ENCODE measurements at places on chromosomes 3 and 15.

- no peak for DNase-seq
These were observed 39.9 kb downstream of the PLCH1 start for GRCh38 chr3:155704771-155705559.

DNA sequence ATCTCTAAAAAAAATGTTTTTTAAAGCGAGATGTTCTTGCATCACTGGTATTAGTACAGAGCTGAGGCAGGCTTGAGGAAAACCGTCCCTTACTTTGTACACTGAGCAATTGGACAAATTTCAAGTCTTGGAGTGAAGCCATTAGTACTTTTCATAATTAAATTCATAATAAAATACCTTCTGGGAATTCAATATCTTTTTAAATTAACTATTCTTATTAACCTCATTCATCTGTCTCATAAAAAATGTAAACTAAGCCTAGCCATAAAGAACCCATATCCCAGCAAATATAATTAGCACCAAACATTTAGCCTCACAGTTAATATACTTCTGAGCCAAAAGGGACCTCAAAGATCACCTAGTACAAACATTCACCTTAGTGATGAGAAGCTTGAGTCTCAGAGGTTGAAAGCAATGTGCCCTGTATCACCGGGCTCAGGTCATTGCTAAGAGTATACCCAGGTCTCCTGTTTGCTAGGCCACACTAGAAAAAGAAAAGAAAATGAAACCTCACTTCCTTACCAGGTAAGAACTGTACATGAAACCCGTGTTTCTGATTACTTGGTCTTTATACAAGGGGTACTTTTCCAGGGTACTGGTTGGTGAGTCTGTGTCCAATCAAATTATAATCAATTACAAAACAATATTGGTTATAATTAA, 192.5 kb downstream of the ADAMTS9 start:
- no peak for DNase-seq

GRCh38 chr15:75195766-75196241, 5.9 kb upstream of the C15orf39 start:
- no peak for DNase-seq

- DNase-seq: no peak
These were observed 500.1 kb downstream of the NLGN1 start for GRCh38 chr3:173897631-173898030.

GRCh38 chr3:66452303-66453011, 48.4 kb downstream of the LRIG1 start:
- DNase-seq: no peak

GRCh38 chr3:16290007-16290826, 25.2 kb downstream of the OXNAD1 start:
- DNase-seq: peak; percentile 44

DNA sequence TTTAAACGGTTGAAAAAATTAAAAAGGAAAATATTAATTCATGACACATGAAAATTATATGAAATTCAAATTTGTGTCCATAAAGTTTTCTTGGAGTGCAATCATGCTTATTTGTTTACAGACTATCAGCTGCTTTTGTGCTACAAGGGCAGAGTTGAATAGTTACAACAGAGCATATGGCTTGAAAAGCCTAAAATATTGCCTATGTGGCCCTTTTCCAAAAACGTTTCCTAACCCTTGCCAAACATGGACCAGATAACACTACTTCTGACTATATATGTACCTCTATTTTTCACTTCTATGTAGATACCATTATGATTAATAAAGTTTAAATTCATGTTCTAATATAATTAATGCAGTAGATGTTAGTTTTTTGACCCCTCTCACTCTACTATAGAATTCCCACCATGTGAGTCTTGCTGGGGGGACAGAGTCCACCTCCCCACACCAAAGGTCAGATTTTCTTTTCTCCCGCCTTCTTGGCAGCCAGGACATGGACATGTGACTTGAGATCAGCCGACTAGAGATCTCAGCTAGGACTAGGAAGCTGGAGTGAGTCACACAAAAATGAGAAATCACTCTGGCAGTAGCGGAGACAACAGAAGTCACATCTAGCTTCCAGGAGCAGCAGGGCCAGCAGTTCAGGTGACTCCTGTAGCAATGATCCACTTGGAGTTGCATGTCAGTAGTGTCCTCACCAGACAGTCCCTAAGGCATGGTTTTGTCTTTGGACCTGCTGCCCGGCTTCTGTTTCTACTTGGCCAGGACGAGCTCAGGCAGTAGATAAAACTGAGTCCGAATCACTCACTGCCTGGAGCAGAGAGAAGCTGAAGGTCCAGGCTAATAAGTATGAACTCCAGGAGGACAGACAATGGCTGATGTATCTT, 22.4 kb downstream of the CIAO2A start:
- DNase-seq: no peak

DNA sequence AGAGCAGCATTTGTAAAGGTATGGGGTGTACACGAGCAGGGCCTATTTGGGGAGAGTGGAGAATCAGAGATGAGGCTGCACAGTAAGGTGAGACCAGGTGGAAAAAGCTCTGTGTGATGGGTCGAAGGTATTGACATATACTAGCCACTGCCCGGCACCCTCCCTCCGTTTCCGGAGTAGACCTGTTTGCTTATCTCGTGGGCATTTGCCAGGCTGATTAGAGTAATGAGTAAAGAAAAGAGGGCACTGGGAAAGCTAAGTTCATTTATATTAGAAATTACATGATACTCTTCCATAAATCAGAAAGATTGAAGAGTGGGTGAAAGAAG, 46.2 kb upstream of the ATG7 start:
- no peak for DNase-seq

- no peak for DNase-seq
These were observed 5.4 kb upstream of the ABHD17C start for GRCh38 chr15:80689716-80690115.

DNA sequence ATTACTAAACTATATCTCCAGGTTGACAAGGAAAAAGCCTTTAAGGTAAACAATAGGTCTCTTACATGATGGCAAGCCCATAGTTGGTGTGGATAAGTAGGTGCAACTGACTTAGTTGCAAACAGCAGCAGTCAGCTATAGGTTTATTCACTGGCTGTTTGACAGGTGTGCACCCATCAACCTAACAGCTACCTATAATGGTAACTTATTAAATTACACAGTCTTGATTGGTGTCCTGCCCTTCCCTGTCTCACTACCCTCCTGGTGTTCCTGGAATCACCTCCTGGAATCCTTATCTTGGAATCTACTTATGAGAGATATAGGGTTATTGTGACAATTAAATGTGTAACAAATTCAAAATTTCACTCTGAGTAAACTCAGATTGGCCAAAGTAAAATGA, 467.8 kb upstream of the UBE2E2 start:
- no peak for DNase-seq

GRCh38 chr3:32335365-32336112, 56.1 kb upstream of the CMTM7 start:
- DNase-seq: no peak

DNA sequence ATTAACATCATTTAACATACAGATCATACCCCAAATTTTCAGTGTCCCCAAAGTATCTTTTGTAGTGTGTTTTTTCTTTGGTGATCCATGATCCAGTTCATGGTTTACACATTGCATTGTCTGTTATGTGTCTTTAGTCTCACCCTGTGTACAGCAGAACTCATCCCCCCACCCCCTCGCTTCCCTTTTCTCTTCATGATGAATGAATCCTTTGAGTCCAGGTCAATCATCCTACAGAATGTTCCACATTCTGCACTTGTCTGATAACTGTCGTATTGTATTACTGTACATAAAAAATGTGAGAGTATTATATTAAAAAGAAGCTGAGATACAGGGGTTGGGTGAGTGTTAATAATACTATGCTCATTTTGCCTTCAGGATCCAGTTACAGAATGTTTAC, 14.6 kb upstream of the NIT2 start:
- DNase-seq: no peak

- DNase-seq: no peak
These were observed 114.3 kb downstream of the NSUN3 start for GRCh38 chr3:94176988-94177745.

DNA sequence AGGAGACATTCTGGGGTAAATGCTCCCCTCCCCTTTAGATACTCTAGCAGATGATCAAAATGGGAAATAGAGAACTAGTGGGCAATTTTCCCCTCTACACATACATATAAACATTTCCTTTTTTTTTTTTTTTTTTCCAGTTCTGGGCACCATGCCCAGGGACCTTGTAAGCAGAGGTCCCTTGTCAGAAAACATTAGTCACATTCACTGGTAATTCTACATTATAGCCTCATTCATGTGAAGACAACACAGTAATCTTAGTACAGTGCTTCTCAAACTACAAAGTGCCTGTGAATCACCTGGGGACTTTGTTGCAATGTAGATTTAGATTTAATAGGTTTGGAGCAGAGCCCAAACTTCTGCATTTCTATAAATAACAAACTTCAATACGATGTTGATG, 60.1 kb upstream of the ACTC1 start:
- DNase-seq: no peak

DNA sequence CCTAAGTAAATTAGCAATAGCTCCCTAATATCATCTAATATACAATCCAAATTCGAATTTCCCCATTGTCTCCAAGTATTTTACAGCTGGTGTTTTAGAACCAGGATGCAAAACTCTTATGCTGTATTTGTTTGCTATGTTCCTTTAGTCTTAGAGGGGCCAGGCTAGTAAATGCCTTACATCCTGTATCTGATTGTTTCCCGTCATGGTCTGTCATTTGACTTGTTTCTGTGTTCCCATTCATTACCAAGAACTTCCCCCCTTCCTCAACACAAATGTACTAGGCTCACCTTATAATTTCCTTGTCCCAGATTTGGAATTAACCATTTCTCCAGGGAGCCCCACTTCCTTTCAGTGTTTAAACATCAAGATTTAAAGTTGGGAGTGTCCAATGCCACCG, 54.1 kb downstream of the ABTB1 start:
- DNase-seq: no peak

DNA sequence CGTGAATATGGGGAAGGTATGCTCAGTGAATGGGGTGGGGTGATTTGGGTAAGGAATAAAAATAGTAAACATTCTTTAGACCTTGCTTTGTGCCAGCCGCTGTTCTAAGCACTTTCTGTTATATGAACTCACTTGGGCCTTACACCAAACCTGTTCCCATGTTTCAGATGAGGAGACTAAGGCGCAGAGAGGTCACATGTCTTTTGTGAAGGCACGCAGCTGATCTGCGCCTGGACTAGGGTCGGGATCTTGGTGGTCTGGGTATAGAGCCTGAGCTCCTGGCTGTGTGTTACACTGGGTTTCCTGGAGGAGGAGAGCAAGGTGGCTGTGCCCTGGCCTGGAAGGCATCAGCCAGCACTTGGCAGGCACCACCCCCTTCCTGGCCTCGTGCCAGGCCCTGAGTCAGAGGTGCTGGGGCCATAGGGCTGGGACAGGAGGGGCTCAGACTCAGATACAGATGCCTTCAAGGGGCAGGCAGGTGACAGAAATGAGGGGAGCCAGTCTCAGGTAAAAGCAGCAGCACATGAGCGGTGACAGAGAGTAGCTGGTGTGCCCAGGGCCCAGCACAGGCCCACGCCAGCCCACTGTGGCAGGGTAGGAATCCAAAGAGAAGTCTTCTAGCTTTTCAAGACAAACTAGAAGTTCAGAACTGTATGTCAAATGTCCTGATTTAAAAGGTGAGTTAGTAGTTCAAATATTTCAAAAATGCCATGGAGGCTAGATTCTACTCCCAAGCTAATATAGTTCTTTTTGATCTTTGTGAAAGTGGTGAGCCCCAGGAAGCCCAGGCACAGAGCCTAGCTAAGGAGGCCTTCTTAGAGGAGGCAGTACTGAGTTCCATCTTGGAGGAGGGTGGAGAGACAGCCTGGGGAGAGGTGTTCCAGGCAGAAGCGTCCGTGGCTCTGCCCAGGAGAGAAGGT, 83.1 kb downstream of the DNAJB8 start:
- no peak for DNase-seq

GRCh38 chr3:18087988-18088387, 337.2 kb downstream of the SATB1 start:
- no peak for DNase-seq

DNA sequence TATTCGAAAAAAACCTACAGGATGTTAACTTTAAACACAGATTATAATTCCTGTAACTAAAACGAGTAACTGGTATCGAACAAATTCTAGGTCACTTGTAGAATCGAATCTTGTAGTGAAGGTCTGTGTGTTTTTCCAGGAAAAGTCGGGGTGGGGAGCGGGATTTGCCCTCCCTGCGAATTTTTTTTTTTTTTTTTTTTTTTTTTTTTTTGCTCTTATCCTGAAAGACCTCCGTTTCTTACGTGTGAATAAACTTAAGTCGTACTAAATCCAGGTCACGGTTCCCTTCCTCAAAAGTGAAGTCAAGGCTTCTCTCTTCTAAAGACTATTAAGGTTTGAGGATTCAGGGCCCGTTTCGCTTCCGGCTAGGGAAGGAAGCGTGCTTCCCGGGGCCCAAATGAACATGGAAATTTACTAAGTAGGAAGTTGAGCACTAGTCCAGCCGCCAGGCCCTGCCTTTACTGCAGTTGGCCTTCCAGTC, 770 bp downstream of the TBC1D5 start:
- DNase-seq: no peak

GRCh38 chr3:9000041-9000440, 36.8 kb upstream of the RAD18 start:
- no peak for DNase-seq

- no peak for DNase-seq
These were observed 910.7 kb downstream of the TBL1XR1 start for GRCh38 chr3:176286476-176287085.

- DNase-seq: no peak
These were observed 5.6 kb downstream of the LIMD1 start for GRCh38 chr3:45599984-45600650.

GRCh38 chr3:149475451-149476060, 1.1 kb downstream of the TM4SF4 start:
- no peak for DNase-seq

- no peak for DNase-seq
These were observed 80.1 kb downstream of the EOMES start for GRCh38 chr3:27641888-27642601.

DNA sequence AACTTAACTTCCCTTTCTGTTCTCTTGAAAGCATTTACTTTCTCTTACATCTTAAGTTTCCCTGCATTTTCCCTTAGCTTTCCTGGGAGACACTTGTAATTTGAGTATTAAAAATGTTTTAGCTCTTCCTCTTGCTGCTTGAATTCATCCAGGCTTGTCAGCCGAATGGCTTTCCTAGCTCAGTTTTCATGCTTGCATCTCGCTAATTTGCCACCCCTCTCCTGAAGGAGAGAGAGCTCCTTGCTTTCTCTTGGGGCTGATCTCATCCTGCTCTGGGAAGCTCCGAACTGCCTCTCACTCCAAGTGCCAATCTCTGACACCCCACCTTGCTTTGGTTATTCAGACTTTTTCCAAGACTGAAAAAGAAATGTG, 374.6 kb upstream of the TBL1XR1 start:
- no peak for DNase-seq

GRCh38 chr3:27166888-27167287, 202.3 kb downstream of the NEK10 start:
- DNase-seq: no peak

- DNase-seq: no peak
These were observed 72.5 kb downstream of the GTPBP8 start for GRCh38 chr3:113063126-113063894.

- no peak for DNase-seq
These were observed 210.5 kb upstream of the TLE3 start for GRCh38 chr15:70308011-70308734.

- no peak for DNase-seq
These were observed 17.9 kb downstream of the TFRC start for GRCh38 chr3:196063971-196064370.

Data from stimulated activated CD4-positive, alpha-beta T cell treated with anti-CD3 and anti-CD28 coated beads, Interleukin-2, amount 100 ng/mL, for 48 hours (primary cell).